ENCODE measurements at places on chromosomes 13 and 19. TPM values are rescaled to one million over a fixed set of nuclear protein-coding genes. Genes with fewer than 3 reads are reported as not detected.

DNA sequence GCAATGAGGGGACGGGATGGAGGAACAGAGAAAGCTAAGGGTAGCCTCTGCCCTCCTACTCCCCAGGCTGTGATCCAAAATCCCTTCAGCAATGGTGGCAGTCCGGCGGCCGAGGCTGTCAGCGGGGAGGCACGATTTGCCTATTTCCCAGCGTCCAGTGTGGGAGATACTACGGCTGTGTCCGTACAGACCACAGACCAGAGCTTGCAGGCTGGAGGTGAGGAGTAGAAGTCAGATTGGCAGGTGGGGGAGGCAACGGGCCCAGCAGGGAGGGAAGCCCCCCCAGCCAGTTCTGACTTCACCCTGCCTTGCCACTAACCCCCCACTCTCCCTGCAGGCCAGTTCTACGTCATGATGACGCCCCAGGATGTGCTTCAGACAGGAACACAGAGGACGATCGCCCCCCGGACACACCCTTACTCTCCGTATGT lies 1.6 kb downstream of the USF2 start:
- no peak overlapping the region for H3K27ac ChIP-seq
- peaks cover 5% of the 10 kb centered on the region for H3K4me1 ChIP-seq
- H3K27me3 ChIP-seq: no peaks in the 10 kb centered on the region

Gene TBXA2R
- total RNA-seq: 0.31 TPM

GRCh38 chr19:47176627-47177090 lies 46.0 kb downstream of the SAE1 start:
- H3K27ac ChIP-seq: peak overlapping the region; percentile 92
- DNase-seq: peak; percentile 96
- peaks cover 25% of the 10 kb centered on the region for H3K4me1 ChIP-seq
- peak overlapping the region; percentile 12 for H3K4me3 ChIP-seq

- H3K27ac ChIP-seq: no peak overlapping the region
- H3K4me3 ChIP-seq: no peak overlapping the region
- H3K27me3 ChIP-seq: no peaks in the 10 kb centered on the region
- DNase-seq: no peak
These were observed 212.7 kb upstream of the MIR17HG start for GRCh38 chr13:91134803-91135184.

Gene LHB
- total RNA-seq: not detected

- no peak overlapping the region for H3K4me3 ChIP-seq
- DNase-seq: no peak
- no peaks in the 10 kb centered on the region for H3K36me3 ChIP-seq
- H3K4me1 ChIP-seq: no peaks in the 10 kb centered on the region
- H3K27me3 ChIP-seq: no peaks in the 10 kb centered on the region
- no peak overlapping the region for H3K27ac ChIP-seq
These were observed 13.3 kb downstream of the VSTM2B start for GRCh38 chr19:29539131-29539530.

GRCh38 chr13:94480672-94481145 lies 1.2 kb upstream of the DCT start:
- no peaks in the 10 kb centered on the region for H3K27me3 ChIP-seq
- no peak overlapping the region for H3K27ac ChIP-seq
- H3K36me3 ChIP-seq: no peaks in the 10 kb centered on the region
- DNase-seq: peak; percentile 46
- H3K4me1 ChIP-seq: peaks cover 4% of the 10 kb centered on the region

GRCh38 chr19:38478273-38478971 lies 44.9 kb downstream of the RYR1 start:
- no peaks in the 10 kb centered on the region for H3K36me3 ChIP-seq
- H3K4me3 ChIP-seq: no peak overlapping the region
- DNase-seq: no peak

GRCh38 chr19:57419439-57419838 lies 8.5 kb downstream of the ZNF17 start:
- no peaks in the 10 kb centered on the region for H3K4me1 ChIP-seq
- DNase-seq: no peak
- no peaks in the 10 kb centered on the region for H3K27me3 ChIP-seq
- peak overlapping the region; percentile 10 for H3K4me3 ChIP-seq
- H3K36me3 ChIP-seq: peaks cover 31% of the 10 kb centered on the region
- no peak overlapping the region for H3K27ac ChIP-seq

DNA sequence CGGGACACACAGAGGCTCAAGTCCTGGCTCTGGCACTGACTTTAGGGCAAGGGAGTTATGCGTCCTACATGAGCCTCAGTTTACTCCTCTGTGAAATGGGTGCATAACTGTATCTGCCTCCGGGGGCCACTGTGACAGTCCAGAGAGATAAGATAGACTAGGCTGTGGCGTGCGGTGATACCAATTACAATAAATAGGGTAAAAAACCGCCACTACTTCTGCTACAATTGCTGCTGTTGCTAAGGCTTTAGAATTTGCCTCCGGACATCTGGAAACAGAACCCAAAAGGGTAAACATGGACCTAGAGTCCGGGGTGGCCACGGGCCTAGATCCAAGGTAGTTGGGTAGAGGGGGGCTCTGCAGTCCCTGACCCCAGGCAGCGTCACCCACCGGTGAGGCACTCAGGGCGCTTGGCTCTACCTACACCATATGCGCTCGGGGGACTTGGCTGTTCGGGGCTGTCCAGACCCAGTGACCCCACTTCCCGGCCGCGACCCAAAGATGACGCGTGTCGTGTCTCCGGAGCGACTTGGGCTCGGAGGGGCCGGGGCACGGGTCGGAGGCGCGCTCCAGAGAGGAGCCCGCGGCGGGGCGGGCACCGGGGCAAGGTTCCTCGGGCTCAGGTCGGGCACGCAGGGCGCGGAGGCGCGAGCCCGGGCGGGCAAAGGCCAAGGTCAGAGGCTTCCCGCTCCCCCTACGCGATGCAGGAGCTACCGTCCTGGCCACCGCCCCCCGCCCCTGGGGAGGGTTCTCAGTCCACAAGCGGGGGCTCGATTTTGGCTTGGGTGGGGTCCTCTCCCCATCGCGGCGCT lies 1.1 kb downstream of the INSR start:
- no peak overlapping the region for H3K27ac ChIP-seq
- no peaks in the 10 kb centered on the region for H3K36me3 ChIP-seq
- no peaks in the 10 kb centered on the region for H3K27me3 ChIP-seq
- peak overlapping the region; percentile 59 for H3K4me3 ChIP-seq

Data from astrocyte (in vitro differentiated cells and primary cell).